ENCODE measurements at places on chromosomes 6 and 20.
A peak's percentile ranks its signal among the peaks of the same experiment; 100 is the strongest.

GRCh38 chr20:61219021-61219431 is 33.0 kb upstream of the CDH4 start:
- no peak for DNase-seq

DNA sequence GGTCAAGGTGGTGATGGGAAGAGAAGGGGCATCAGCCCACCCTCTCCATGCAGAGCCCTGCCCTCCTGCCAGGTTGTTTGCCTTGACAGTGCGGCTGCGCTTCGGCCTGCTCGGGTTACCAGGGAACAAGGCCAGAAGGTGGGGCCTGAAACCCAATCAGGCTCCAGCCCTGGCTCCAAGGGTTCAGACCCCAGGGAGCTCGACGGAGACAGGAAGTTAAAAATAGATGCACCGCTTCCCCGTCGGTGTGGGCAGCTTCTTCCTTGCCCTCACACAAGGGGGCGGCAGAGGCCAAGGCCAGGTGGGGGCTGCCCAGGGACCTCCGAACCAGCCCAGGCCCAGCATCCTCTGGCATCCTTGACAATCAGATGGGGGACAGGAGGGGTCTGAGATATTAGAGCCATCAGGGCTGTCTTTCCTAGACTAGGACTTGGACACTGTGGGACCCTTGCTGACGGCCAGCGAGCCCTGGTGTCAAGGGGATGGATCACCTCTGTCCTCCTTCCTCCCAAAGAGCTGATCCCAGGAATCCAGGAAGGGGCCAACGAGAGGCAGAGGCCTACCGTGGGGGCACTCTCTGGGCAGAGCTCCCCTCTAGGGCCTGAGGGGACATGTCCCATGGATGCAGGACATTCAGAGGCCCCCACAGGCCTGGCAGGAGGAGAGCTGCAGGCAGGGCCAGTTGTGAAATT is 65.2 kb downstream of the RIPOR3 start:
- peak; percentile 28 for DNase-seq

- DNase-seq: no peak
These were observed 119.9 kb downstream of the FOXA2 start for GRCh38 chr20:22464312-22465003.

DNA sequence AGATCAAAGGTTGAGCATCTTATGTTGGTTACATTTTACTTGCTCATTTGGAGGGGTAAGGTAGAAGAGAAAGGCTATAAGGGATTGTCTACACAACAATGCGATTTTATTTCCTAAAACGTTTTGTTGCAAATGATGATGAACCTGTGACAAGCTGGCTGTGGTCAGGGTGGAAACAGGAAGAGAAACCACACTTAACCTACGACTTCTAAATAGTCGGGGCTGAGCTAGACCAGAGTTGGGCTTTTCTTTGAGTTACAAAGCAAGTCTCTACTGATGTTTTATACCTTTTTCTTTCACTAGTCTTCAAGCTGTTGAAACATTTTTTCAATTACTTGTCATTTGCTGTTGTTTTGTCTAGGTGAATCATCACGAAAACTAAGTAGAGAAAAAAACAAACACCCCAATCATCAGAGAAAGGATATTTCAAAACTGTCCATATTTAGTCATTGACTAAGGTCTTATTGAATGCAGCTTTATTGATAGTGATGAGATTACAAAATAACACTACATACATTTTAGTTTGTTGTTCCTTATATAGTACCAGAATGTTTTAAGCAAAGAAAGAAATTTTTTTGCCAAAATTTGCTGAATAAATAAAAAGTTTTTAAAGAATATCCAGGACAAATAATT is 18.0 kb downstream of the KLHL31 start:
- peak; percentile 67 for DNase-seq

- DNase-seq: no peak
These were observed 28.8 kb upstream of the TULP4 start for GRCh38 chr6:158283304-158283980.

- DNase-seq: no peak
These were observed 21.9 kb upstream of the NPBWR2 start for GRCh38 chr20:64129146-64129782.

GRCh38 chr6:148974351-148974750 is 227.5 kb downstream of the UST start:
- DNase-seq: no peak

- no peak for DNase-seq
These were observed 36.6 kb upstream of the NFATC2 start for GRCh38 chr20:51579137-51579536.

GRCh38 chr20:52312132-52312729 is 120.7 kb upstream of the ZFP64 start:
- DNase-seq: peak; percentile 66

GRCh38 chr6:154638369-154638768 is 94.8 kb upstream of the SCAF8 start:
- no peak for DNase-seq

DNA sequence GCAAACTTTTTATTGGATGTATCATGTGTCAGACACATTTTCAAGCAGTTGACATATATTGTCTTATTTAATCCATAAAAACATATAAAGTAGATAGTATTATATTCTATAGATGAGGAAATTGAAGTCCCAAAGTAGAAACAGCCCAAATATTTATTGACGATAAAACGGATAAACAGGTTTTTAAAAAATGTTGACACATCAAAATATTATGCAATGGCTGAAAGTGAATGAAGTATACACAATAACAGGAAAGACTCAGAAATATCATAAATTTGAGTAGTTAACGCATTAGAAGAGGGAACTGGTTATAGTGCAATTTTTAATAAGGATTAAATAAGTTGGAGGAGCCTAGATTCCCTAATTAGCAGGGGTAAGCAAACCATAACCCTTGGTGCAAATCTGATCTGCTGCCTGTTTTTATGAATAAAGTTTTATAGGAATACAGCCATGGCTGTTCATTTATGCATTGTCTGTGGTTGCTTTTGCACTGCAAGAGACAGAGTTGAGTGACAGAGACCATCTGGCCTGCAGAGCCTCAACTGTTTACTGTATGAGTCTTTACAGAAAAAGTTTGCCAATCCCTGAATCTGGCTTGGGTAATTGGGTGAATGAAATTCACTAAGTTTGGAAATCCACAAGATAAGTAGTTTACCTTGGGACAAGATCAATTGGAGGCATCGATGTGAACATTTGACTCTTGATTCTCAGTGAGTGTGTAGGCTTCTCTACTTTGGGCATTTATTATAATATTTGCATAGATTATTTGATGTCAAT is 50.6 kb upstream of the EXOC2 start:
- no peak for DNase-seq

- DNase-seq: no peak
These were observed 120.5 kb downstream of the RTN4IP1 start for GRCh38 chr6:106508834-106509233.

DNA sequence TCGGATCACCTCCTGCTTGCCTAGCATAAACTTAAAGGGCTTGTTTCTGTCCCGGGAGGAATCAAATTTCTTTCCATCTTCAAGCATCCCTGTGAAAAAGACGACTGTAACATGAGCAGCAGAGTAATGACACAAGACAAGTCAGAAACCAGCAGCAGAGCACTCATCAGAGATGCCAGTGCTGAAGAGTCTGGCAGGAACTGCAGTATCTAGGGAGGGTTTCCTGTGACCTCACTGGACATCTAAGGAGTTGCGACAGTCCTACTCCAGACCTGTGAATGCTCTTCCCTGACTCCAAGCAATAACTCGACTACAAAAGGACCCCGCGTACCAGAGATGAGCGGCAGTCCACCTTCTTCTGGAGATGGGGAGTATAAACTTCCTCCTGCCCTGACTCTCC is 17.3 kb downstream of the FKBP1A start:
- no peak for DNase-seq

GRCh38 chr20:62711703-62712101 is 3.1 kb downstream of the NTSR1 start:
- no peak for DNase-seq

- no peak for DNase-seq
These were observed 85.6 kb downstream of the ANKRD60 start for GRCh38 chr20:58142843-58143185.

DNA sequence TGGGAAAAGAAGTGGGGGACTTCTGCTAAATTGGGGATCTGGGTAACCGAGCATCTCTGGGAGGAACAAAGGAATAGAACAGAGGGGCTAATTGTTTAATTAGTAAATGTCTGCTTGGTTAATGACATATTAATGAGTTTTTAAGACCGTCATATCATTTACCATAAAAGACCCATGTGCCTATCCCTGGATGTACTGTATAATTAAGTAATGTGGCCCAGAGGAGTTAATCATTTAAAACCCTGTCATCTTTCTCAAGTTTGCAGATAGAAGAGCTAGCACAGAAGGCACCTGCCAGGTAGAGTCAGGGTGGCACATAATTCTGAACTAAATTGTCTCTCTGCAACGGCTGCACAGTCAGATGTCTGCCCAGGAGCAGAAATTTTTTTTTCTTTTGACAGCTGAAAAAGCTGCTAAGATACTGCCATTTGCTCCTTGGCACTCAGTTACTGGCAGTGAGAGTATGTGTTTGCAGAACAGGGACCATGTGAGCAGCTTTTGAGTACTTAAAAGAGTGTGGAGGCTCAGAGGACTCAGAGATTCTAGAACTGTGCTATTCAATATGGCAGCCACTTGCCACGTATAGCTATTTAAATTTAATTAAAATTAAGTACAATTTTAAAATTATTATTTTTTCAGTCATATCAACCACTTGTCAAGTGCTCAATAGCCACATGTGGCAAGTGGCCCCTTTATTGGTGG is 202.7 kb upstream of the SLC35B3 start:
- DNase-seq: no peak

- DNase-seq: no peak
These were observed 1092.3 kb downstream of the KHDRBS2 start for GRCh38 chr6:61193771-61194170.

DNA sequence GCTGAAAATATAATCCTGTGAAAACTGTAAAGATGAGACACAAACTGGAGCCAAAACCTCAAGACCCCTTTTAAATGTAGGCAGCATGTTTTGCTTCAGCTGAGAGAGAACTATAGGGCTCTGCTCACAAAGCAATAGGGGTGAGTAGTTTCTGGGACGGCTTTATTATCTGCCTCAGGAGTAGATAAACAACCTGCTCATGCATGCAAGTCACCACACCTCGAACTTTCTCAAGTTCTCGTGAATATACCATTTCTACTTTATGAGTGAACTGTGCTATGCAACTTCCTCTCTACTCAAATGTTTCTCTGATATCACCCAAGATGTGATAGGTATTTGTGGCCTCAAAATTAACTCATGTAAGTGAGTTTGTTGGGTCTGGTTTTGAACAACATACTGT is 7.5 kb upstream of the OOEP start:
- no peak for DNase-seq
